ENCODE measurements at places on chromosomes 11 and 22.
A peak's percentile ranks its signal among the peaks of the same experiment; 100 is the strongest.

- DNase-seq: peak; percentile 75
These were observed 5.2 kb downstream of the NUMA1 start for GRCh38 chr11:72075109-72075508.

GRCh38 chr11:126332221-126332711 lies 23.2 kb upstream of the ST3GAL4 start:
- DNase-seq: no peak

GRCh38 chr11:87574193-87574592 lies 536.5 kb downstream of the TMEM135 start:
- no peak for DNase-seq

DNA sequence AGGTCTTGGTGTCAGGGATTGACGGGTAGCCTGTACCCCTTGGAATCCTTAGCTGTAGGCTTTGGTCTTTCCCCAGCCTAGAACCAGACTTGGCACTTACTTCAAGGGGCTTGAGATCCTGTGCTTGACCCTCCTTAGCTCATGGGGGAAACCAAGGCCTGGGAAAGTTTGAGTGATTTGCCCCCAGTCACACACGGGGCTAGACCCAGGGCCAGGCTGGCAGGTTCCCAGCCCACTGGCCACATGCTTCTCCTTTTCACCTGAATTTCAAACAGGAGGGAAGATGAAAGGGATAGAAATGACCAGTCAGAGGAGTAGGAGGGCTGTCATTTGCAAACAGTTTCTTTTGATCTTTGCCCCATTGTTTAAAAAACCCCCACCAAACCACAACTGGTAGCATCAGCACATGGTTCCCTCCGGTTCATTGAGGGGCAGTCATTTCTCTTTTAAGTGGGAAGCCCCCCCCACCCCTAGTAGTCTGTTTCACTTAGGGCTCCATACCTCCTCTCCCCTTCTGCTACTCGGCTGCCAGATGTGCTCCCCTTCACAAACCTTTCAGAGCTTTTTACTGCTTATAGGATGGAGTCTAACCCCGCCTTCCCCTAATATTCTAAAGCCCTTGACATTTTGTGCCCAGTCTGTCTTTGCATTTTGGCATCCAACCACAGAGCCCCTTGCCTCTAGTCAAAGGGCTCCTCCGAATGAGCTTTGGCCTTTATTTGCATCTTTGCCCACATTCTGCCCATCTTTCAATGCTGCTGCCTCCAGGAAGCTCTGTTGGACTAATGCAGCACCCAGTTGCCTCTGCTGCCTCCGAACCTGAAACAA lies 37.6 kb downstream of the ZNRF3 start:
- no peak for DNase-seq

DNA sequence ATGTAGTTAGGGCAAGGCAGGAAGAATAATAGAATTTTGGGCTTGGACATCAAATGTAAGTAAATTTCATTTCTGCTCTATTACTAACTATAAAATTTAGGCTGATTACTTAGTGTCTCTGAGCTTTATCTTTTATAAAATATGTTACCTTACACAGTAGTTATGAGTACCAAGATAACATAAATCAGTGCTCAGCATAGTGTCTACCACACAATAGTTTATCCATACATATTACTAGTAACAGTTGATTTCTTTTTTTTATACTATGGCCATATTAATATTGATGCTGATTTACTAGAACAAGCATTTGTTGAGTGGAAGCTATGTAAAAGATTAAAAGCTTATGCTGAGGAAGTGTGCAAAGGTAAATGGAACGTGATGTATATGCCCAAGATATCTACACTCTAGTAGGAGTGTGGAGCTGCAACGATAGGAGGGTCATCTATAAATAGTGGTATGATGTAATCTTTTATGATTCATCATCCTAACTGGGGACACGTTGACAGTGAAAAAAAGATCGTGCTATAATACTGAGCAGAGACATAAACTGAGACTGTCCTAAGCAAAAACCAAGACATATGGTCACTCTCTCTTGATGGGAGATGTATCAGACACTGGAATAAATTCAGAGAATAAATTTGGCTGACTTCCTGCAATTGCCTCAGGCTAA lies 8.7 kb upstream of the SLC5A12 start:
- no peak for DNase-seq

DNA sequence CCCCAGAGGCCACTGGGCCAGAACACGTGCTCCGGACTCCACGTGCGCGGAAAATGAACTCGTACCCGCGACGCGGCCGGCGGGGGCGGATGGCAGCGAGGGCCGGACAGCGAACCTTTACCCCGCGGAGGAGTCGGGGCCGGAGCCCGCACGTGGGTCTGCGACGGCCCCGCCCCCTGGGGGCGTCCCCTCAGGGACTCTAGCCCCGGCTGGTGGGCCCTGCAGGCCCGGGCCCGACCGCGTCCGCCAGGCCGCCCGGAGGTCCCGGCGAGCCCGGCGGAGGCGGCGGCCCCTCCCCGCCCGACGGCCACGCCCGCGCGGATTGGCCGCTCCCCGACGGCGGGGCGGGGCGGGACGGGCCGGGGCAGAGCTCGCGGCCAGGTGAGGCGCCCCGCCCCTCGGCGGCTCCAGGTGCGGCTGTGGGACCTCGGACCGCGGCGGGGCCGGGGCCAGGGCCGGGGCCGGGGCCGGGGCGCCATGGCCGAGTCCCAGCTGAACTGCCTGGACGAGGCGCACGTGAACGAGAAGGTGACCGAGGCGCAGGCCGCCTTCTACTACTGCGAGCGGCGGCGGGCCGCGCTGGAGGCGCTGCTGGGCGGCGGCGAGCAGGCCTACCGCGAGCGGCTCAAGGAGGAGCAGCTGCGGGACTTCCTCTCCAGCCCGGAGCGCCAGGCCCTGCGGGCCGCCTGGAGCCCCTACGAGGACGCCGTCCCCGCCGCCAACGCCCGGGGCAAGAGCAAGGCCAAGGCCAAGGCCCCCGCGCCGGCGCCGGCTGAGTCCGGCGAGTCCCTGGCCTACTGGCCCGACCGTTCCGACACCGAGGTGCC lies at the start of gene FAM83F:
Gene FAM83F, plus strand, starts transcription at position 389 of the 827 bp plus-strand sequence. Its CDS starts 89 bp downstream, at position 478.
- DNase-seq: peak; percentile 21
